ENCODE measurements at places on chromosomes 12 and 14.

- no peak for DNase-seq
Measured at GRCh38 chr14:105508601-105509000, 17.6 kb downstream of the TEDC1 start.

- DNase-seq, result no peak
Measured at GRCh38 chr14:49249022-49249421, 337.2 kb downstream of the RPS29 start.

GRCh38 chr14:101730626-101731186 lies 30.8 kb upstream of the PPP2R5C start:
- no peak for DNase-seq

DNA sequence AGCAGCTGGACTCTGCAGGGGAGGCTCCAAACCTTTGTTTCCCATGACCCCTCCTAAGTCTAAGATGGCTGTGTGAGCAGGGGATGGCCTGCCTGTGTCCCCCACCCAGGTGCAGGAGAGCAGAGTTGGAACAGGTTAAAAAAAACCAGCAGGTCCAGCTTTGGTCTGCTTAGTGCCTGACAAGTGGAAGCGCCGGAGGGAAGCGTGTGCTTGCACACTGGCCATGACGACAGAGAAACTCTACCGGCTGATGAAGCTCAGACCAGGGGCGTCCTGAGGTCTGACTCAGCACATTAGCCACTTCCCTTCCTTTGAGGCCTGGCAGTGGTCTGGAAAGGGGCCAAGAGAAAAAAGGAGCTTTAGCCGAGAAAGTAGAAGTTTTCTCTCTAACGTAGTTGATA lies 280.1 kb downstream of the VRK1 start:
- no peak for DNase-seq
